ENCODE measurements at places on chromosomes 16 and 17.

DNA sequence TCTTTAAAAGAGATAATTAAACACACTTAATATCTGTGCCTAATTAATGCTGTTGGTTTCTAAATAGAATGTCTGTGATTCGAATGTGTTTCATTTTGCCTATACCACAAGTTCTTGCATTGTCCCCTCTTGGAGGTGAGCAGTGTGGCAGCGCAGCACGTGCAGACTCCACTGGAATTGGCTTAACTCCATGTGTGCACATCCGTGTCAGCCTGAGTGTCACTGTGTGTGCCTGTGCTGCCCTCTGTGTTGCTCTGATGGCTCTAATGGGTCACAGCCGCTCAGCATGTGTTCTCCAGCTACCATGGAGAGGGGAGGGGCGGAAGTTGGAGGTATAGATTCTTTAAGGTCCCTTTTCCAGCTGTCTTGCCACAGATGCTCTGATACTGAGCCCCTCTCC is 226.6 kb downstream of the SPECC1 start:
- DNase-seq, result no peak

DNA sequence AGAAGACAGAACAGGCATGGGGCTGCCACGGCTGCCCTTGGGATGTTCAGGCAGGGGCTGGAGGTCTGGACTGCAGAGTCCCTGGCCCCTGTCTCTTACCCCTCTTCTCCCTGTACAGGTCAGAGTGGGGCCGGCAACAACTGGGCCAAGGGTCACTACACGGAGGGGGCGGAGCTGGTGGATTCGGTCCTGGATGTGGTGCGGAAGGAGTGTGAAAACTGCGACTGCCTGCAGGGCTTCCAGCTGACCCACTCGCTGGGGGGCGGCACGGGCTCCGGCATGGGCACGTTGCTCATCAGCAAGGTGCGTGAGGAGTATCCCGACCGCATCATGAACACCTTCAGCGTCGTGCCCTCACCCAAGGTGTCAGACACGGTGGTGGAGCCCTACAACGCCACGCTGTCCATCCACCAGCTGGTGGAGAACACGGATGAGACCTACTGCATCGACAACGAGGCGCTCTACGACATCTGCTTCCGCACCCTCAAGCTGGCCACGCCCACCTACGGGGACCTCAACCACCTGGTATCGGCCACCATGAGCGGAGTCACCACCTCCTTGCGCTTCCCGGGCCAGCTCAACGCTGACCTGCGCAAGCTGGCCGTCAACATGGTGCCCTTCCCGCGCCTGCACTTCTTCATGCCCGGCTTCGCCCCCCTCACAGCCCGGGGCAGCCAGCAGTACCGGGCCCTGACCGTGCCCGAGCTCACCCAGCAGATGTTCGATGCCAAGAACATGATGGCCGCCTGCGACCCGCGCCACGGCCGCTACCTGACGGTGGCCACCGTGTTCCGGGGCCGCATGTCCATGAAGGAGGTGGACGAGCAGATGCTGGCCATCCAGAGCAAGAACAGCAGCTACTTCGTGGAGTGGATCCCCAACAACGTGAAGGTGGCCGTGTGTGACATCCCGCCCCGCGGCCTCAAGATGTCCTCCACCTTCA is 11.7 kb downstream of the TUBB3 start:
- no peak for DNase-seq

- DNase-seq, result no peak
These were observed 149.0 kb upstream of the MPHOSPH6 start for GRCh38 chr16:82319038-82319437.

DNA sequence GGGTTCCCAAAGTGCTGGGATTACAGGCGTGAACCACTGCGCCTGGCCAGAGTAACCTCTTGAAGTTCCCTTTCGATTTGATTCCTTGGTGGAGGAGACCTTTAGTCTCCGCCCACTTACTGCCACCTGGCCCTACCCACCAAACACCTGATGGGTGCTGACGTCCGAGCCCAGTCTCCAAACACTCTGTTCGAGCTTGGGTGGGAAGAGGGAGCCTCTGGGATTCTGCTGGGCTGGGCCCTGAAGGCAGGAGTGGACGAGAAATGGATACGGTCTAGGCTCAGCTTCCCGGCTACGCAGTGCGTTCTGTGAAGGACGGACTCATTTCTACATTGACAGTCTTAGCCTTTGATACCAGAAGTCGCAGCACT is 870 bp upstream of the ITGA3 start:
- DNase-seq, result no peak

DNA sequence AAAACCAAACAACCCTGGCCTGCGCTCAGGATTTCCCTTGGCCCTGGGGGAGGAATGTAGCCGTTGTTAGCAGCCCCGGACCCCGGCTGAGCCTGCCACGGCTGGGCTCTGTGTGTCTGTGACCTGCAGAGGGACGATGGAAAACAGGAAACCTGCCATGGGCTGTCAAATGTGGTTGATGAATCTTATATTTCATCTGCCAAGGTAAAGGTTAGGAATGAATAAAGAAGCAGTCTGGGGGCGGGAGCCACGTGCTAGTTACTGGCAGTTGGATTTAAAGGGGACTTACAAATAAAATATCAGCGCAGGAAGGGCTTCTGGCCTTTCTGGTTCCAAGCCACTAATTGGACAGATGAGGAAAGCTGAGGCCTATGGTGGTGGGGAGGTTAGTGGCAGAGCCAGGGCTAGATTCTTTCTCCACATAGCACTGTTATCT is at the start of gene KRT23:
TSS of gene KRT23 (minus strand) at position 263 of the 436 bp plus-strand sequence. CDS start 1,043 bp downstream, outside the sequence.
- DNase-seq, result no peak

DNA sequence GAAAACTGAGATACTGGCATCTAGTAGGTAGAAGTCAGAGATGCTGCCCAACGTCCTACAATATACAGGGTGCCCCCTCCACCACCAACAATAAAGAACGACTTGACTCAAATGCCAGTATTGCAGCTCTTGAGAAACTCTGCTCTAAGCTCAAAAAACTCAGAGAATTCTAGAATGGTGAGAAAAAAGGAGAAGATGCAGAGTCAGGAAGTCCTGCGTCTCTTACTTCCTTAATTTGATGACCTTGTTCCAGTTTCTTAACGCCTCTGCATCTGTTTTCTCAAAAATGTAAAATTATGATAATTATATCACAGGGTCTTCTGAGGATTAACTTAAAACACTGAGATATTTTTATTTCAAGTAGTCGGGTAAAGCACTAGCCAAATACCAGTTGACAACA is 1.7 kb upstream of the HSBP1 start:
- no peak for DNase-seq

- DNase-seq, result no peak
These were observed 12.1 kb downstream of the ATP2C2 start for GRCh38 chr16:84380405-84380804.

- no peak for DNase-seq
These were observed 188.0 kb upstream of the AXIN2 start for GRCh38 chr17:65749479-65749878.

- DNase-seq, result no peak
These were observed 224.7 kb downstream of the BCAS3 start for GRCh38 chr17:60902399-60902798.

DNA sequence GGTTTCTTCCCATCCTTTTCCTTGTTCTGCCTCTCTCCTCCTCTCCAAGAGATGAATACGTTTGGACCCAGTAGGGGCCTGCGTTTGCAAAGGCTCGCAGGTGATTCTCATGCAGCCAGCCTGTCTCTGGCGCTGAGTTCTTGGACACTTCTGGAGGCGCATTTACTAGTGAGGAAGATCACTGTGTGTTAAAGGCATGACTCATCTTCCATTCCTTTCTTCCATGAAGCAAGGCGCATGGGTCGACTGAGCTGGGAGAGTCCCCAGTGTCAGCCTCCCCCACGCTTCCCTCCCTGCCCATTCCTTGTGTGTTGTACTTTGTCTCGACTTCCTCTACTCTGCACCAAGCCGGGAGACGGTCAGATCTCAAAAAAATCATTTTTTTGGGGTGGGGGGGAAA is 159.9 kb upstream of the EEF2KMT start:
- DNase-seq, result no peak

DNA sequence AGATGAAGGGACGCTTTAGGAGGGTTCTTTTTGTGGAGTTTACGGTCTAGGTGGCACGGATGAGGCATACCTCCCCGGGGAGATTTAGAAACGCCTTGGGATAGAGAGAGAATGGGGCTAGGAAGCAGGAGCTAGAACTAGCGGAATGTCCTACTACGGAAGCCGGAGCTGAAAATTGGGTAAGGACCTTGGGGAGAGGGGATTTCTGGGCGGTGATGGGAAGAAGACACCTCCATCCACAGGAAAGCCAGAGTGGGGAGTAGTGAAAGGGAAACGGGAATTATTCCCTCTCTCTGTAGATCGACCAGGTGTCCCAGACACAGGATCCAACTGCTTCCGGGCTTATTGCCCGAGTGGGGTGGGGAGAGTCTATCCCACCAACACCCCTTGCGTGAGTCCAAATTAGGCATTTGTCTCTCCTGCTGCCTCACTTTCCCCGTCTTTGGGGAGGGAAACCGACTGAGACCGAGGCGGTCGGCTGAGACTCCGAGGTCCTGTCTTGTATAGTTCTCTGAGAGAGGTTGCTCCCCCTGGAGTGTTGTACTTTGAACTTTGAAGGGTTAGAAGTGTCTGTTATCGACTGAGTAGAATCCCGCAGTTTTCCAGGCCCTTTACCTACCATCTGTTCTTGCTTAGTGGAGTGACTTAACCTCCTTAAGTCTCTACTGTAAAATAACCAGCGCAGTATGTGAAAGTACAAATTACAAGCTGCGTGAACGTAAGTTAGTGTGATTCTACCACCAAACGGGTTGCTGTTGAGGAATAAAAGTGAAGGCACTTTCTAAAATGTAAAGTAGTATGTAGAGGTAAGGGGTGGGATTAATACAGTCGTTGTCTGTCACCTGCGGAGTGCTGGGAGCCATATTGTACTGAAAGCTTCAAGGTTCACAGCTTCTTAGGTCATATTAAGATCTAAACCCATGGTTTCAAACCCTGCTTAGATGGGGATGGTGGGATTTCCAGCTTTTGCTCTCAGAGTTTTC is 1.0 kb downstream of the RSPRY1 start:
- DNase-seq, result peak; percentile 69

GRCh38 chr17:77425348-77425747 is 284.6 kb downstream of the SEC14L1 start:
- no peak for DNase-seq

DNA sequence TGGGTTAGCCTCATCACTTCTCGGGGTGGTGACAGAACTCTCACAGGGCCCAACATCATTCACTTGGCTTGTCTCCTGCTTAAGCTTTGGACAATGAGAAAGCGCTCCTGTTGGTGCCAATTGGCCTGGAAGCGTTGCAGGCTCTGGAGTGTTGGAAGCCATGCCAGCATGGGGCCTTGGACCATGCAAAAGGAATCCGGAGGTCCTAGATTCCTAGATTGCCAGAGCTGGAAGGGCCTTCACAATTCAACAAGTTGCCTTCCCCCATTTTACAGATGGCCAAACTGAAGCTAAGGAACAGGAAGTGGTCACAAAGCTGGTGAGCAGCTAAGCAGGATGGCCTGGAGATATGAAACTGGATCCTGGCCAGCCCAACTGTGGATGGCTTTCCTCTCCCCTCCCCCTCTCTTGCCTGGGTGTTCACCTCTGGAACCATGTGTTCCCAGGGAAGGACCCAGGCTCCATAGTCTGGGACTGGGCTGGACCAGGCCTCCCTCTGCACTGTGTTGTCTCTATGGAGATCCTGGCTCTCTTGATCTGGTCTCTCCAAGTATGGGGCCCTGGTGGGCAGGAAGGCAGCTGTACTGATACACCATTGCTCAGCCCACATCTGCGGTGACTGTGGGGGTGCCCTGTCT is 6.0 kb upstream of the IGFBP4 start:
- no peak for DNase-seq

GRCh38 chr17:63150994-63151464 is 185.0 kb downstream of the TANC2 start:
- DNase-seq, result peak; percentile 56

- DNase-seq, result no peak
These were observed 4.0 kb upstream of the LMF1 start for GRCh38 chr16:974611-975261.

- DNase-seq, result no peak
These were observed 79.3 kb downstream of the SDR42E1 start for GRCh38 chr16:81931927-81932326.

DNA sequence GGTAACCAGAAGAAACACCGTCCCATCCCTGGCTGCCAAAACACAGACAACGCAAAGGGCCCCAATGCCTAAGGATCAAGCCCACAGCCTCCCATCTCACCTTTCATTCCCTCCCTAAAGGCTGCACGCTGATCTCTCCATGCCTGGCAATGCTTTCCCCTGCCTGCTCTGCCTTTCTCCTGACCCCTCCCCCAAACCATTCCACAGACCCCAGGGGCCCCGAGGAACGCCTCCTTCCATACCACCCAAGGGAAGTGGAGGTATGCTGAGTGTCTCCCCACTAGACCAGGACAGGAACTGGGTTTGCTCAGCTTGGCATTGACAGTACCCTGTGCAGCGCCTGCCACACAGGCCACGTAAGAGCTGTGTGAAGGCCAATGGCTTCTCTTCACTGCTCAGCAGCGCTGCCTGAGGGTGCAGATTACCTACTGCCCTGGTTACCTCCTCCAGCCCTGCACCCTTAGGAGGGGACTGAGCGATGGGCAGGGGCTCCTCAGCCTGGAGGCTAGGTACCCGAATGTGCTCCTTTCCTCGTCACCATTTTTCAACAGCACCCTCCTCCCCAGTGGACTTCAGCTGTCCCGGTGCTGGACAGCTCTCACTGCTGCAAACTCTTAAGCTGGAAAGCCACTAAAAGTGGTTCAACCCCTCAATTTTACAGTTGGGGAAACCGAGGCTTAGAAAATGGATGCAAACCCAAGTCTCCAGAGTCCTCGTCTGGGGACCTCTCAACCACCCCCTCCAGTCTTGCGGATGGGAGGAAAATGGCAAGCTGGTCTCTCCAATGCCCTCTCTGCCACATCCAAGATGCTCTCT is 45.0 kb downstream of the SRCIN1 start:
- DNase-seq, result peak; percentile 44

DNA sequence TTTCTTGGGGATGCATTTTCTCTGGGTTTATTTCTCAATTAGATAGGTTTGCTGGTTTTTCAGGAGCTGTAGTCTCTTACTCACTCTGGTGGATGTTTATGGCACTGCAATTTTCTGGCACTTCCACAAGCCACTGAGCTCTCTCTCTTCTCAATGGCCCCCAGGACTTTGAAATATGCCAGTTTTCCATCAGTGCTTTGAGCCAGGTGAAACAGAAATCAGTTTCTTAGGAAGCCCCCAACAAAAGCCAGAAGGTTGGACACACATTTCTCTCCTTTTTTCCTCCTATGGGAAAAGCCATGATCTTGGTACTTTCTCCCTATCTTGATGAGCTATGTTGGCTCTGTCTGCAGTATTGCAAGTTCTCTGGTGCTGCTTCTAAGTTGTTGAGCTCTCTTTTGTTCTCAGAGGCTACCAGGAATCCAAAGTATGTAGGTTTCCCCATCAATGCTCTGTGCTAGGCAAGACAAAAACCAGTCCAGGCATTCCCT is 90.7 kb upstream of the SMIM36 start:
- DNase-seq, result no peak

Data from right kidney (tissue), 9 donors.